Kasumi-1 (cell line): ENCODE measurements at places on chromosomes 16 and 17.
A peak's percentile ranks its signal among the peaks of the same experiment; 100 is the strongest.

DNA sequence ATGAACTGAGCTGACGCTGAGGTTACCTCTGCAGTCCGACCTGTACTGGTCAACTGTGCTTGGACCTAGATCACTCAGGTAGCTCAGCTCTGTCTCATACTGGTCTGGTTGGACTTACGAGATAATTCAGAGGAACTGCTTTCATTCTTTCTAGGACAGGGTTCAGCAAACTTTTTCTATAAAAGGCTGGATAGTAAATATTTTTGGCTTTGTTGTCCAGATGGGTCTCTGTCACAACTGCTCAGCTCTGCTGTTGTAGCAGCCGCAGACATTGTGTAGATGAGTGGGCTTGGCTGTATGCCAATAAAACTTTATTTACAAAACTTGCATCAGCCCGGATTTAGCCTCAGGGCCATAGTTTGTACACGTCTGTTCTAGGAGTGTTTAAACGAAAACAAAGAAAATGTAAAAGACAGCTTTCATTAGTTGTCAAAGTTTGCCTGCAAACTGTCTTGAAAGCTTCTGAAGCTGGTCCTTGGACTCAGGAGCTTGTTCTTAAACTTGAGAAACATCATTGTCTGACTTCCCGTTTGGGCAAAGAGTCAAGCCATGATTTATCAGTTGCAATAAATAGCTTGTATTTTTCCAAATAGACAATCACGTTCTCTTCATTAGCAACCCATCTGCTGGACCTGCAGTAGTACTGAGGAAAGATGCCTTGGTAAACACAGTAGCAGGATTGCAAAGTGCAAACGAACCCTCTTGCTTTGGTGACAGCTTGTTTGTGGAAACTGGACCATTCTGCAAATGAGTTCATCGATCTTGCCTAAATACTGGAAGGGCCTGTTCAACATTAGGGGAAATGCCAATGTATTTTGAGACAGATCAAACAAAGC lies 253.4 kb downstream of the SNX29 start:
- no peak for DNase-seq

GRCh38 chr16:11407047-11407982 lies 62.1 kb downstream of the RMI2 start:
- peak; percentile 16 for DNase-seq

GRCh38 chr17:12445331-12445730 lies 220.4 kb upstream of the MYOCD start:
- DNase-seq = no peak

GRCh38 chr17:47850692-47851573 lies at the start of gene SP6:
SP6 (minus strand) TSS chr17:47851163; CDS start chr17:47848429, 2,734 bp downstream.
- DNase-seq = peak; percentile 22

- DNase-seq = no peak
Observed at GRCh38 chr16:67699265-67699664, 19.9 kb downstream of the GFOD2 start.

DNA sequence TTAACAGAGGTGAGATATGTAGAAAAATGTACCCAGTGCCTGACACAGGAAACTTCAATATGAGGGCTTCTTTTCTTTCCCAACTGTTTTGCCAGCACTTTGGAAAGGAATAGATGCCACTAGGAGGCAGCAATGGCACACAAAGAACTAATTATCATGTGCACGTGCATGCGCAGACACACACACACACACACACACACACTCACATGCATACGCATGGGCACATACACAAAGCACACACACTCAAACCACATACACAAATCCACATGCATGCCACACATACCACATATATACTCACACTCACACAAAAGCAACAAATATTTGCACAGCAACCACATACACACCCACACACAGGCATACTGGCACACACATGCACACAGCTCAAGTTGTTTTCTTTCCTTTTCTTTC lies 8.8 kb upstream of the CEP112 start:
- peak; percentile 87 for DNase-seq

DNA sequence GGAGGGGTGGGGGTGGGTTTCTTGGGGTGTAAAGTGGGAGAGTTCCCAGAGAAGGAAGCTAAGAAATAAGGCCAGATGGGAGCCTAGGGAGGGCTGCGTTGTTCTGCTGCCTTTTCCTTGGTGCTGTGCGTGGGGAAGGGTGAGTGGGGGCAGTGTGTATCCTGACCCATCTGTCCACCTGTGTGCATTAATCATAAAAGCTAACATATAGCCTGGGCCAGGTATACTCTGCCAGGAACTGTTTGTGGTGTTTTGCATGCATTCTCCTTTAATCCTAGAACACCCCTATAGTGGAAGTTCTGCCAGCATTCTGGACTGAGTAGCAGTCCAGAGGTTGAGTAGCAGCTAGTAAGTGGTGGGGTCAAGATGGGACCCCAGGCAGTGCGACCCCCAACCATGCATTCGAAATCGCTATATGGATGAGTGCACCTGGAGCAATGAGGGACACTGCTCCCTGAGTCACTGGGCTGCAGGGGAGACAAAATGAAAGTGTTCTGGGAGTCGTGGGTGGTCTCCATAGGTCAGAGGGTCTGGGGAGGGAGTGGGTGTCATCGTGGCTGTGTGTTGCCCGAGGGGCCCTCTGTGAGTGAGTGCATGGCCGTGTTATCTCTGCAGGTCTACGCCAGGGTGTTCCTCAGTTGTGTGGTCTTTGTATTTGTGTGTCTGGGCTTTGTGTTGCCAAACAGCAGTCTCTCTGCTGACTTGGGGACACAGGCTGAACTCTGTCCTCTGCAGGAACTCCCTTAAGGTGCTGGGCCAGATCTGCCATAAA lies 1.3 kb downstream of the ERBB2 start:
- no peak for DNase-seq

- no peak for DNase-seq
Observed at GRCh38 chr16:86905302-86905701, 327.0 kb downstream of the FOXL1 start.

- peak; percentile 95 for DNase-seq
Observed at GRCh38 chr16:89360760-89361435, 129.5 kb downstream of the ANKRD11 start.

DNA sequence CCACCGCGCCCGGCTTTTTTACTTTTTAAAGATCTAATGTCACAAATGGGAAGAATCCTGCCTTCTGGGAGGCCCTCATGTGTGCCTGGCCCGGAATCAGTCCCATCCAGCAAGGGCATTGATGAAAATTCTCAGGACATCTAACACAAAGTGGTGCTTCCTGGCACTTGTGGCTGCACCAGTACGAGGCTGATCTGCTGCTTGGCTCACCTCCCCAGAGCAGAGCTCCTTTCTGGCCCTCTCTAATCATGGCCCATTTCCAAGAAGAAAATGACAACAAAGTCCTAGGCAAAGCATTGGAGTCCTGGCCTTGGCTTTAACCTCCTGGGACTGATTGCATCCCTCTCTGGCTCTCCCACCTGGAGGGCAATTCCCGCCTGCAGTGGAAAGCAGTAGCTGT lies 50.7 kb upstream of the SIAH1 start:
- DNase-seq = no peak

DNA sequence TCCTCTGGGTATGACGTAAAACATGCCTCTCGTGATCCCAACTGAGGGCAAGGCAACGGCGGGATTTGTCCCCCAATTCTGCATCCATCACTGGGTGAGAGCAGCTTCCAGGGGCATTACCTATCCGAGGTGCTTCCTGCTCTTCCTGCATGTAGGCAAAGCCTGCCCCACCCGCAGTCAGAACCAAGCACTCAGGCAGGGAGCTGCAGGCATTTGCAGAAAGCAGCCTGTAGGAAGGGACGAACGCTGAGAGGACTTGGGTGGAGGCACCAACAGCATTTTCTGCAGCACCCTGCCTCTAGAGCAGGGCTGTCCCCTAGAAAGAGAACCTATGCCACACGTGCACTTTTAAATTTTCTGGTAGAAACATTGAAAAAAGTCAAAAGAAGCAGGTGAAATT lies 5.5 kb downstream of the BCO1 start:
- no peak for DNase-seq

DNA sequence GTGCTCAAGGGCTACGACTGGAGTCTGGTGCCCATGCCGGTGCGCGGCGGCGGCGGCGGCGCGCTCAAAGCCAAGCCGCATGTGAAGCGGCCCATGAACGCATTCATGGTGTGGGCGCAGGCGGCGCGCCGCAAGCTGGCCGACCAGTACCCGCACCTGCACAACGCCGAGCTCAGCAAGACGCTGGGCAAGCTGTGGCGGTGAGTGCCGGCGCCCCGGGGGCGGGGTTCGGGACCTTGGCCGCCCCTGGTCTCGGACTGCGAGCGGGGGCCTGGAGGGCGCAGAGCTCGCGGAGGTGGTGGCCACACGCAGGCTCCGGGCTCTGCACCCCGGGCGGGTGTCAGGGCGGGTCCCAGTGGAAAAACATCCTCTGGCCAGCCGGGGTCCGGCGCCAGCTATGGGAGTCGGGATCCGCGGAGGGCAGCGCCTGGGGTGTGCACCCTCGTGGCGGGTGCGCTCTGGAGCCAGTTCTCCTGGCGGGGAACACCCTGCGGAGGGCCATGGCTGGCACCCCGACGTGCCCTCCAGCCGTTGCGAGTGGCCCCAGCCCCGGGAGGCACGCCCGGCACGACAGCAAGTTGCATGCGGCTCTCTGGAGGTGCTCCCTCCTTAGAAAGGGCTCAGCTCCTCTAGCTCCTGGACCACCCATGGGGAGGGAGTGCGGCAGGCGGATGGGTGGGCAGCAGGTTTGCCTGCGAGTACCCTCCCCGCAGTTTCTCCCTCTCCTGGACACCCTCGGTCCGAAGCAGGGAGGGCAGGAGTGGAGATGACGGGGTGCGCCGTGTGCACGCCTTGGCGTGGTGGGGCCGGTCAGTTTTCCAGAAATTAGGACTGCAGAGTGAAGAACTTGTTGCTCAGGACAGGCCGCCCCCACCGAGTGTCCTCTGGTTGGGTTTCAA lies 824 bp downstream of the SOX8 start:
- no peak for DNase-seq

- DNase-seq = no peak
Observed at GRCh38 chr16:84916850-84917249, 94.5 kb downstream of the ZDHHC7 start.

DNA sequence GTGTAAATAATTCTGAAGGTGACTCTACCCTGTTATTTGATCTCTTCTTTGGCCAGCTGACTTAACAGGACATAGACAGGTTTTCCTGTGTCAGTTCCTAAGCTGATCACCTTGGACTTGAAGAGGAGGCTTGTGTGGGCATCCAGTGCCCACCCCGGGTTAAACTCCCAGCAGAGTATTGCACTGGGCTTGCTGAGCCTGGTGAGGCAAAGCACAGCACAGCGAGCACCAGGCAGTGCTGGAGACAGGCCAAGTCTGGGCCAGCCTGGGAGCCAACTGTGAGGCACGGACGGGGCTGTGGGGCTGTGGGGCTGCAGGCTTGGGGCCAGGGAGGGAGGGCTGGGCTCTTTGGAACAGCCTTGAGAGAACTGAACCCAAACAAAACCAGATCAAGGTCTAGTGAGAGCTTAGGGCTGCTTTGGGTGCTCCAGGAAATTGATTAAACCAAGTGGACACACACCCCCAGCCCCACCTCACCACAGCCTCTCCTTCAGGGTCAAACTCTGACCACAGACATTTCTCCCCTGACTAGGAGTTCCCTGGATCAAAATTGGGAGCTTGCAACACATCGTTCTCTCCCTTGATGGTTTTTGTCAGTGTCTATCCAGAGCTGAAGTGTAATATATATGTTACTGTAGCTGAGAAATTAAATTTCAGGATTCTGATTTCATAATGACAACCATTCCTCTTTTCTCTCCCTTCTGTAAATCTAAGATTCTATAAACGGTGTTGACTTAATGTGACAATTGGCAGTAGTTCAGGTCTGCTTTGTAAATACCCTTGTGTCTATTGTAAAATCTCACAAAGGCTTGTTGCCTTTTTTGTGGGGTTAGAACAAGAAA lies 5.1 kb downstream of the STH start:
- no peak for DNase-seq

DNA sequence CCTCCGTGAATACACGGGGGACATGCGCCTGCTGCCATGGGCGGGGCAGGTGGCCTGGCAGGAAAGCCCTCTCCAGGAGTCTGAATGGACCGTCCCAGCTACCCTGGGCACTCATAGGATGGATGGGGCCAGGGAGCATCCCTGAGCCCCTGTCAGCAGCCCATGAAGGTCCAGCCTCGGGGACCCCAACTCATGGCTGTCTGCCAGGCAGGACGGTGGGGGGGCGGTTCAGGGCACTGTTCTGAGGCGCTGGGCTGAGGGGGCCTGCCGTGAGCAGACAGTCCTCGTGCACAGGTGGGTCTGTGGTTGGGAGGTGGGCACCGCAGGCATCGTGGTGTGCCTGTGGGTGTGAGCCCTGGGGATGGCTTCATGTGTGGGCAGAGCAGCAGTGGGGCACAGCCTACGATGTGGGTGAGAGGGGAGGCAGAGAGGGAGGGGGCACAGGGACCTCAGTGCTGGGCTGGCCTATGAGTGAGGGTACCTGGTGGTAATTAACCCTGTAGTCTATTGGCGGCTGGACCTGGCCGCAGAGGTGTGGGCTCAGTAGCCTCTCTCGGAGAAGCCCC lies 6.5 kb upstream of the PKMYT1 start:
- no peak for DNase-seq

DNA sequence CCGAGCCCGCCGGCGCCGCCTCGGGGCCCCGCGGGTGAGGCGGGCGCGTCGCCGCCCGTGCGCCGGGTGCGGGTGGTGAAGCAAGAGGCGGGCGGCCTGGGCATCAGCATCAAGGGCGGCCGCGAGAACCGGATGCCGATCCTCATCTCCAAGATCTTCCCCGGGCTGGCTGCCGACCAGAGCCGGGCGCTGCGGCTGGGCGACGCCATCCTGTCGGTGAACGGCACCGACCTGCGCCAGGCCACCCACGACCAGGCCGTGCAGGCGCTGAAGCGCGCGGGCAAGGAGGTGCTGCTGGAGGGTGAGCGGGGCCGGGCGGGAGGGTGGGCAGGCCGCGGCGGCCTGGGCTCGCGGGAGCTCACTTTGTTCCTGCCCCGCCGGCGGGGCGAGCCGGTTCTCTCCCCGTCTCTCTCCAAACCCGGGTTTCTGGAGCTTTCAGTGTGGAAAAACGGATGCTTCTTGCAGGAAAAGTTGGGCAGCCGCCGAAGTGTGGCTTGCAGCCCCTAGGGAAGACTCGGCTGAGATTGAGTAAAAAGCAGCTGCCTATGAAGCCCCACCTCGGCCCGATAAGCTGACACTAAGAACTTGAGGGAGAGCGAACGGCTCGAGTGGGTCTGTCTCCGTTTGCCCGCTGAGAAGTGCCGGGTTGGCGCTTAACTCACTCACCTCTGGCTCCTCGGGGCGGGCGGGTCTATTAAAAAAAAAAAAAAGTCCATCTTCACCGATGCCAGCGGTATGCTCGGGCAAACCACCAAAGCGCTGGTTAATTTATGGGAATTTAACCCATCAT lies 677 bp downstream of the SNTB2 start:
- DNase-seq = no peak

DNA sequence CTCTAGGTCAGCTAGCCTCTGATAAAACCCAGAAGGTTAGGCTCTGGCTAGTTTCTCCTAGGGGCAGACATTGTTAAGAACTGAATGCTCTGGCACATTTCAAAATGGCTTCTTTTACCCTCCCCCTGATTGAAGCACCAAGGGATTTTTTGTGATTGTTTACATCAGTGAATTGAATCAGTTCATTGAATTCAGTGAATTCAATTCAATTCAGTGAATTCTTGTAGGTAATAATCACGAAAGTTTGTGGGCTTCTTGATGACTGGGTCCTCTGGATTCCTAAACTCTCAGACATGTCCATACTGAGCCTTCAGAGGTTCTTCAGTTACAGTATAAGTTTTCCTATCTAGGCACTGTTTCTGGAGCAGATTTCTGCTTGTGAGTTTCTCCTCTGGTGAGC lies 135.2 kb upstream of the ELAC2 start:
- no peak for DNase-seq
